Hepatic stellate cell (primary cell): ENCODE measurements at places on chromosomes 4 and X.

DNA sequence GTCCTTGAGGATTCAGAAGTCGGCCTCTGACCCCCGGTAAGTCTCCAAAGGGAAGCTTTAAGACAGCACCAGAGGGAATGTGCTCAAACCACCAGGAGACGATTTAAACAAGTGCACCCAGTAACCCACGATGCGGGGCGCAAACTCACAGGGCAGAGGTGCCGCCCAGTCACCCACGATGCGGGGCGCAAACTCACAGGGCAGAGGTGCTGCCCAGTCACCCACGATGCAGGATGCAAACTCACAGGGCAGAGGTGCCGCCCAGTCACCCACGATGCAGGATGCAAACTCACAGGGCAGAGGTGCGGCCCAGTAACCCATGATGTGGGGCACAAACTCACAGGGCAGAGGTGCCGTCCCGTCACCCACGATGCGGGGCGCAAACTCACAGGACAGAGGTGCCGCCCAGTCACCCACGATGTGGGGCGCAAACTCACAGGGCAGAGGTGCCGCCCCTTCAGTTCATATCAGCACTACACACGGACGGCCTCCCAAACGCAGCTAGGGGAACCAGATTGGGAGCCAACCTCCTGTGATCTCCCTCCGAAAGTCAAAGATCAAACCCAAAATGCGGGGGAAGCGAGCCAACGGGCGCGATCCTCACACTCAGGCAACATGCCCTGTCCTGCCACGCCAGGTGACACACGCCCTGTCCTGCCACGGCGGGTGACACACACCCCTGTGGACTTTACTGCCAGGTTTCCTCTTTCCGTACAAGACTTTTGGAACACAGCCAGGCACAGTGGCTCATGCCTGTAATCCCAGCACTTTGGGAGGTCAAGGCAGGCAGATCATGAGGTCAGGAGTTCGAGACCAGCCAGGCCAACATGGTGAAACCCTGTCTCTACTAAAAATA is 11.3 kb downstream of the PPP2R3B start:
- DNase-seq = no peak

- peak; percentile 12 for DNase-seq
Observed at GRCh38 chr4:128287141-128287870, at the start of gene PGRMC2. TSS of gene PGRMC2 (minus strand) at chr4:128287813. CDS start at chr4:128287790, 23 bp downstream.

- DNase-seq = no peak
Observed at GRCh38 chr4:97987019-97987648, 156.1 kb downstream of the STPG2 start.

- no peak for DNase-seq
Observed at GRCh38 chr4:36026348-36026880, 217.9 kb downstream of the ARAP2 start.

- DNase-seq = peak; percentile 69
Observed at GRCh38 chrX:150767475-150768131, 74.4 kb downstream of the MTMR1 start.

DNA sequence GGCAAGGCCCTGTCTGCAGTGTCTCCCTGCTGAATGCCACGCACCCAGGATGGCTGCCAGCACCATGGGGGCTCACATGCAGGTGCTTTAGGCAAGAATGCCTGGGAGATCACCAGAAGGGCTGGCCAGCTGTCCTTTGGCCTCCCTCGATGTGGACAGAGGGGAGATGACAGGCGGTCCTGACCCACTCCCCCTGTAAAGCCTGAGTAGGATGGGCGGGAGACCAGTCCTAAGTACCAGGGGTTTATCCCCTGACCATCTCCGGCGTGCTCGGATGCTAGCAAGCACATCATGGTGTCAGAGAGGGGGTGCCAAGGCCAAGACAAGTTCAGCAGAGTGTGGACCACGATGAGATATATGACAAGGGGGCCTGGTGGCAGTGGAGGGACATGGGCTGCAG is 5.3 kb downstream of the PDZD4 start:
- no peak for DNase-seq

- DNase-seq = no peak
Observed at GRCh38 chr4:6489927-6490326, 17.5 kb upstream of the PPP2R2C start.

DNA sequence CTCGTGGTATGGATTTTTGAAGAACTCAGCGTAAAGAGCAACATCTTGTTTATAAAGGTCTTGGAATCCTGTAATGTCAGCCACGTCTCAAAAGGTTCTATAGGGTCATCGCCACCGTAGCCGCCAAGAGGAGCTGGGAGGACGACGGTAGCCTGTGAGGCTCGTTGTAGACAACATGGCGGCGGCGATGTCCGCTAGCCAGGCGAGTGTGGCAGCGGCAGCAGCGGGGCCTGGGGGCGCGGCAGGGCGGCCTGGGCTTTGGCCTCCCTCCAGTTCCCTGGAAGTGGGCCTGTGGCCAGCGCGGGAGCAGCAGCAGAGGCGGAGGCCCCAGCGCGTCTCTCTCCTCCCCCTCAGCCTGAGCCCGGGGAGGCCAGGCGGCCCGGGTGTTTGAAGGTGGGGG is 143.5 kb upstream of the PBDC1 start:
- no peak for DNase-seq

- no peak for DNase-seq
Observed at GRCh38 chr4:76615999-76616398, 181.0 kb downstream of the SHROOM3 start.

DNA sequence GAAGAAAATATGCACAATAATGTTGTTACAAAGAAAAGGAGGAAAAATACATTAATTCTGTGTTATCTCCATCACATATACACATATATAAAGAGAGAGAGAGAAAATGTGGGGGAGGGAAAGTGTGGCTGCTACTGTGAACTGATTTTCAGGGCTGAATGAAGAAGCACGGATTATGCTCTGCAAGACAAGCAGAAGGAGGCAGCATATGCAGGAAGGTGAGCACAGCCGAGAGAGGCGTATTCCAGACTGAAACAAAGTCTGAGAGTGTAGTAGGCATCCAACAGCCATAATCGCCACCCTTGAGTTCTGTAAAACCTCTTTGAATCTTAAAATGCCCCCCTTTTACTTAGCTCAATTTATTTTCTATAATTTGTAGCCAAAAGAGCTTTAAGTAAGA is 1081.8 kb upstream of the GRID2 start:
- no peak for DNase-seq

DNA sequence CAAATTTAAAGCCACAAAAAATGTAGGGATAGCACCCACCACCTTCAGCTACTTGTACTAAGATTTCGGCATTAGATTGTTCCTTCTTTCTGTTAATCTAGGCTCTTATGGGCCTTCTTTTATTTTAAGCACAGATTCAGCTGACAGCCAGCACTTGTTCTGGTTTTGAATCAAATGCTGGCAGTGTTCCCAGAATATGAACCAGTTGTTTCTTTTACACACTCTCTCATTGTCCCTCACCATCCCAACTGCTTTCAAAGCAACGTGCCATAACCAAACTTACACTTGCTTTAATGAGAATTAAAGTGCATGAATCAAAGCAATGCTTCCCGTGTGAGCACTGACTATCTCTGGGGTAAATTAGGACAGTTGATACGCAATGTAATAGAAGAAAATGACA is 744.5 kb upstream of the FAM241A start:
- DNase-seq = no peak

- DNase-seq = no peak
Observed at GRCh38 chr4:171433674-171434073, 379.5 kb upstream of the GALNTL6 start.

GRCh38 chr4:26772096-26772873 is 88.4 kb upstream of the STIM2 start:
- no peak for DNase-seq

GRCh38 chr4:113636438-113636818 is 125.1 kb downstream of the CAMK2D start:
- no peak for DNase-seq

DNA sequence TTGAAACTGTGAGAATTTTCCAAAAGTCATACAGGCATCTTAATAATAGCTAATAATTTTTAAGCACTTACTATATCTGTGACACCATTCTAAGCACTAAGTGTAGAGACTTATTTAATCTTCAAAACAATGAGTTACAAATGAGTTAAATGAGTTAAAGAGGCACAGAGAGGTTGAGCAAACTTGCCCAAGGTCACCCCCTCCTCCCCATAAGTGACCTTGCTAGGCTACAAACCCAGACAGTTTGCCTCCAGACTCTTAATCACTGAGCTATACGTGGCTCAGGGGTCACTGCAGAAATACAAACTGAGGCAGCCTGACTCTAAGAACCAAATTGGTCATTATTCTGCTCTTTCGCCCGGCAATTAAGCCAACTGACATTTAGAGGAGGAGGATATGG is 15.5 kb downstream of the CTPS2 start:
- DNase-seq = no peak

DNA sequence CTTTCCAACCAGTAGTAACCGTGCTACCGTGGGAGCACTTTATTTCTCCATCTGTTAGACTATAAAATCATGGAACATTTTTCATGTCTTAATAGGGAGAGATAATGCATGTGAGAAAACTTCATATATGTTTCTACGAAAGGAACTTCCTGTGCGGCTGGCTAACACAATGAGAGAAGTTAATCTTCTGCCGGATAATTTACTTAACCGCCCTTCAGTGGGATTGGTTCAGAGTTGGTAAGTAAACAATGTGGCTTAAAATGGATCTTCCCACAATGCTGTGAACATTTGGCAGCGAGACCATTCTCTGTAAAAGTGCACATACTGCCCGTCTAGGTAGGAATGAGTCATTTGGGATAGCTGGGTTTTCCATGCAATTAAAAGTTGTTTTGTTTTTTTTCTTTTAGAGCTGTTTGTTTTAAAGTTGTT is 29.6 kb downstream of the PDK3 start:
- DNase-seq = peak; percentile 13

GRCh38 chr4:124343661-124344171 is 368.8 kb downstream of the ANKRD50 start:
- no peak for DNase-seq

GRCh38 chrX:83469551-83469950 is 38.5 kb upstream of the POU3F4 start:
- DNase-seq = no peak

DNA sequence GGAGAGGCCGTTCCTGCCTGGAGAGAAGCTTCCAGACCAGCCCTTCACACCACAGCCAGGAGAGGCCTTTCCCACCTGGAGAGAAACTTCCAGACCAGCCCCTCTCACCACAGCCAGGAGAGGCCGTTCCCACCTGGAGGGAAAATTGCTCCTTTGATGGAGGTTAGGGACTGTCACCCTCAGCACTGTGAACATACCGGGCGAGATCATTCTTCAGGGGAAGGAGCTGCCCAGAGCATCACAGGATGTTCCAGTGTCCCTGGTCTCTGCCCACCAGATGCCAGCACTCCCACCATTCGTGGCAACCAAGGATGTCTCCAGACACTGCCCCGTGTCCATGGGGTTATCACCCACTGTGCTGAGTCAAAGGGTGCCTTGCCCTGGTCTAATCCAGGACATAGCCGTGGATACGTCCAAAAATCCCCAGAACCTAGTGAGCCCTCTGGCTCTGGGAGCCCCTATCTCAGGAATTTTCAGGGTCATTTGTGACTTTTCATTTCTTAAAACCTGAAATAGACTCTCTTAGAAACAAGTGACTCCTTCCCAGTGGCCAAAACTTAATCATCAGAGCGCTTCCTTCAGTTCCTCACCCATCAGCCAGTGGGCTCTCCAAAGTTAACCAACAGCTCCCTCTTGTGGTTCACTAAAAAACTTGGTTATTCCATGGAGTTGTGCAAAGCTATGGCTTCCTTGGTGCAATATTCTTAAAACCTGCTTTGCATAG is 80.2 kb downstream of the CRMP1 start:
- DNase-seq = peak; percentile 84

DNA sequence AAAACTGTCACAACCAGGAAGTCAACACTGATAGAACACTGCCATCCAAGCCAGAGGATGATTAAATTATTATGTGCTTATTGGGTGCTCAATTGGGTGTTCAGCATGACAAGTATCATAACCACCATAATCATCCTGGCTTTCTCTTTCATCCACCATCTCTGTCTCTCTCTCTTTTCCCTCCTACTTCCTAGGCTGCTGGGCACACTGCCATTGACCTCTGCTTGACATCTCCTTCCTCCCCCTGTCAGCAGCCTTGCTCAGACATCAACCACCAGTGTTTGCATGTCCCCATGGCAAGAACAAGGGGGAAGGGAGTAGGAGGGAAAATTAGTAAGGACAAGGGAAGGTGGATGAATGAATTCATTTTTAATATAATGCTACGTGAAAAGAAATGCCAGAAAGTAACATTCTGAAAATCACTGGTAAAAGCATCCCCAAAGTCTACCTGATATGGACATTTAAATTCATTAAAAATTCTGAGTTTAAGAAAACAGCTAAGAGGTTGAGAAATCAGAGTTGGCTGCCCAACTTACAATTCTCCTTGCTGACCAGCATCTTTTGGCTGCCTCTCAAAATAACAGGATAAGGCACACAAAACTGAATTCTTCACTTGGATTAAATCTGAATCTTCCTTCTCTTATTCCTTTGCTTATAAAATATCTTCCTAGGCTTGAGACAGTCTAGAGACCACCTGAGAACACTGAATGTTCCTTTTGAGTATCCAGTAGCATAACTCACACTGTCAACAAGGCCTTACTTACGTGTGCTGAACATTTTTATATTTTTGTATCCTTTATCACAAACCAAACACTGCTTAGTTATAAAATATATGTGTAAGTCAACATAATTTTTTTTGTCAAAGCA is 48.5 kb downstream of the SNCA start:
- no peak for DNase-seq

GRCh38 chrX:41382714-41383645 is 49.0 kb downstream of the DDX3X start:
- no peak for DNase-seq

- DNase-seq = no peak
Observed at GRCh38 chr4:184104419-184105101, 113.1 kb downstream of the ENPP6 start.

DNA sequence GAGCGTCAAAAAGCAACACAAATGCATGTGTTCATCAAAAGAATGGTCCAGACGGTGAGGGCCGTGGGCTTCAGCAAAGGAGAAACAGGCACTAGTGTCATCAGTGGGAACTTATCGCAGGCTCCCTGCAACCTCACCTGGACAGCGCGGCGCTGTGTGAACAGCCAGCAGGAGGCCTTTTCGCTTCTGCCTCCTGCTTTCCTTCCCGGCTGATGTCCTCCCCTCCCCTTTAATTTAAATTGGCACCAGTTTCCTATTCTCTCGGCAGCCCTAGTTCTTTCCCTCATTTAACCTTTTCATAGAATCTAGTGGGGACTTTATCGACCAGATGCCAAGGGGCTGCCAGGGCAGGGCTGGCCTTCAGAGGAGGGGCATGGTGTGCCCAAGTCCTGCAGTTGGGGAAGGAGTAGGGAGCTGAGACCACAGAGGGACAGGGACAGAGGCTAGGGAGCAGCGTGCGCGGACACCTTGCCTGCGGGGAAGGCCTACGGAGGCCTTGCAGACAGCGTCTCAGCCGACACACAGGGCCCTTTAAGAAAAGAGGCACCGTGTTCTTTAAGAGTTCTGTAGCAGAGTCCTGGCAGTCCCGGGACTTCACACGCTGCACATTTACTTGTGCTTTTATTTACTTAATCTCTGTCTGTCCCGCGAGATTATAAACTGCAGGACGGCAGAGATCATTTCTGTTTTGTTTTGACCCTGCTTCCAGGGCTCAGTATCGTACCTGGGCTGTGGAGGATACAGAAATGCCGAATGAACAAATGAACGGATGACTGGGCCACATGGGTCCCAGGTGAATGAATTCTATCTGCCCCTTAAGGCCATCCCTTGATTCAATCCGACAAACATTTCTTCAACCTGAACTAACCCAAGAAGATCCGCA is 8.4 kb upstream of the SORBS2 start:
- no peak for DNase-seq

GRCh38 chr4:176383273-176384077 is 63.7 kb downstream of the SPCS3 start:
- DNase-seq = no peak
